ENCODE measurements at places on chromosomes 3 and 15.

DNA sequence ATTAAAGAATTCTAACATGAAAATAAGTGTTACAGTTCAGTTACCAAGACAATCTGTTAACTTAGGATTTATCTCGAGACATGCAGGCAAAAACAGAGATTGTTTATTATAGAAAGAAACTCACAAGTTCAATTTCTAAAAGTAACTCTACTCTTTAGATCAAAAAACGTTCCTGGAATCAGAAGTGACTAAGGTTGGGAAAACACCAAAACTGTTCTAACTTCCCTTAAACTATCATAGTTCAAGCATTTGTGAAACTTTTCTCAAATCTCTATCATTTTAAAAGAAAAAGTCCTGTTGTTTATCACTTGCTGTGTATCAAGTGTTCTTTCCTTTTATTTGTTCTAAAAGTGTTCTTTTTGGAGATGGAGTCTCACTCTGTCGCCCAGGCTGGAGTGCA lies 8.7 kb downstream of the WDR82 start:
- no peak for DNase-seq

- no peak for DNase-seq
These were observed 421.9 kb downstream of the MECOM start for GRCh38 chr3:169241630-169241990.

DNA sequence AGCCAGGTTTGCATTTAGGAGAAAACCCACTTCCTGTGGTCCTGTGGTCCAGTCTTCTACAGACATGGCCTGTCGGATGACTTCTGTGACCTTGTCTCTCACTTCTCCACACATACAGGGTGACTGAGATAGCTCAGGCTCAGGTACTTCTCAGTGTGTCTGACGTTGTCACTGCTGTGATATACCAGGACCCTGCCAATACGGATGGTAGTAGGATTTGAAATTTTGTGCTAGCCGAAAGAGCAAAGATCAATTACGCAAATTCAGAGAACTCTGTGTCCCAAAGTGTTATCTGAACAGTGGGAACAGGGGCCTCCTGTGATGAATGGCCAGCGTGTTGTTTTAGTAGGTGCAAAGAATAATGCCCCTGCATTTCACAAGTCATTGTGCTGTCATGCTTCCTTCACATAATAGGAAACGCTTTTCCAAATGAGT lies 128.9 kb downstream of the MCTP2 start:
- DNase-seq = no peak

GRCh38 chr3:192570821-192571791 lies 156.2 kb downstream of the FGF12 start:
- DNase-seq = no peak

DNA sequence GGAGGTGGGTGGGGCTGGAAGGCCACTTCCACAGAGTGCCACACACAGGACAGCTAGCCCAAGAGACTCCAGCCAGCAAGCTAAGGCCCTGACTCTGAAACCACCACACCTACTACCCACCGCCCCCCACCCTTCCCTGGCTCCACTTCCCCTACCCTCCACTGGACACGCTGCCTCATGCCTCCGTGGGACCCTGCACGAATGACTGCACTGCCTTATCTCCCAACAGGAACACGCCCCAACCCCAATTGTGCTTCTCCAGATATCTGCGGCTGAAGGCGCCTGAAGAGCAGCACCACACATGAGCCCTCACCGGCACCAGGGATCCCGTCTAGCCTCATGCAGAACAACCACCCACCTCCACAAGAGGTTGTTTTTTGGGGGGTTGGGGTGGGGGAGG lies 2.7 kb downstream of the LINGO1 start:
- DNase-seq = no peak

DNA sequence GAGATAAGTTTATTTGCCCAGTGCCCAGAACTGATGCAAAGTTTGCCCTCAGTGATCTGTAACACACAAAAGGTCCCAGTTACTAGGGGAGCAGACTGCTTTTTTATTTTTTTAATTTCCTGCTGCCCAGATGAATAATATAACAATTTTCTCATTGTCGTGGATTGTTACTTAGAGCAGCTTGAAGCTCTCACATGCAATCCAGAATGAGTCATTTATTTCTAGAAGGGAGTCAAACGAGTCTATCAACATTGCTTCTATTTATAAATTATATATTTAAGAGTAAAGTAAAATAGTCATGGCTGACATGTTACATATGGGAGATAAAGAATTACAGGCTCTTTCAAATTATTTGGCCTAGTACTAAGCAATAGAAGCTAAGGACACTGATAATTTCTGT lies 41.3 kb downstream of the MEIS2 start:
- no peak for DNase-seq

- DNase-seq = no peak
These were observed 1.6 kb upstream of the FURIN start for GRCh38 chr15:90866800-90867199.

- no peak for DNase-seq
These were observed 284.4 kb upstream of the WNT5A start for GRCh38 chr3:55771503-55771902.

GRCh38 chr15:68365770-68366169 lies 66.2 kb downstream of the ITGA11 start:
- no peak for DNase-seq

DNA sequence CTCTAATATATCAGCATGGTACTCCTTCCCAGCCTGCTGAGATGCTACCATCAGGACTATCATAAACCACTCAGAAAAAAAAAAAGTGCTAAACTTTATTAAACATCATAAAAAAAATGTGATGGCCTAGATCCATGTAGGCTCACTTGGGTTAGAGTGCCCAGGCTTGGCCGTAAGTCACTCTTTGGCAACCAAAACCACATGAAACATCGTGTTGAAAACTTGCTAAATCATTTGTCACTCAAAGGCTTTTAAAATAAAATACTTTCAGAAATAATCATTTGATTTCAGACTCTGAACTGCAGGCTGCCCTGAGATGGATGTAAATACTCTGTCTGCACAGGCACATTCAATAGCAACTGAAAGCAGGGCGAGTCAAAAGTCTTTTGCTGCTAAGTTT lies 78.4 kb upstream of the WNT5A start:
- no peak for DNase-seq

DNA sequence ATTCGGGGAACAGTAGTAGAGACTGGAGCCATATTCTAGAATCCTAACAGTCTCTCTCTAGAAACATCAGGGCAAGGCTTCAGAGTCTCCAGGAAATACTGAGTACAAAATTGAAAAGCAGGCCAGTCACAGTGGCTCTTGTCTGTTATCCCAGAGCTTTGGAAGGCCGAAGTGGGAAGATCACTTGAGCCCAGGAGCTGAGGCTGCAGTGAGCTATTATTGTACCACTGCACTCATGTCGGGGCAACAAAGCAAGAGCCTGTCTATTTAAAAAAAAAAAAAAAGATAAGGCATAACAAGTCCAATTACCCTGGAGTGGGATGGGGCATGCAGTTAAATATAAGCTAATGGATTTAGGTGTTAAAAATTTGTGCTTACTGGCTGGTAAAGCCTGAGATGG lies 79.0 kb downstream of the SEMA6D start:
- DNase-seq = no peak

DNA sequence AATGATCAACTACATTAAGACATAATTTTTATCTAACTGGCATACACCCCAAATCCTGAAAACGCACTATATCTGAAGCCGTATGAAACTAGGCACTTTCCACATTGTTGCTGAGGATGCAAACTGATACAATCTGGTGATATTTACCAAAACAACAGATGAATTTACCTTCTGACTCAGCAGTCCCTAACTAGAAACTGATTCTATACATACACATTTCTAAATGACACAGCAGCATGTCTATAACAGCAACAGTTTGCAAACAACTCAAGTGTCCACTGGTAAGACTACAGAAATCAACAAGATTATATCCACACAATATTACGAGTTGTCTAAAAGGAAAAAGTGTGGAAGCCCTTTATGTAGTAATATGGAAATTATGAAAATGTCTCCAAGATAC lies 22.9 kb downstream of the SECISBP2L start:
- no peak for DNase-seq

GRCh38 chr15:68676926-68677325 lies 98.1 kb downstream of the CORO2B start:
- no peak for DNase-seq

DNA sequence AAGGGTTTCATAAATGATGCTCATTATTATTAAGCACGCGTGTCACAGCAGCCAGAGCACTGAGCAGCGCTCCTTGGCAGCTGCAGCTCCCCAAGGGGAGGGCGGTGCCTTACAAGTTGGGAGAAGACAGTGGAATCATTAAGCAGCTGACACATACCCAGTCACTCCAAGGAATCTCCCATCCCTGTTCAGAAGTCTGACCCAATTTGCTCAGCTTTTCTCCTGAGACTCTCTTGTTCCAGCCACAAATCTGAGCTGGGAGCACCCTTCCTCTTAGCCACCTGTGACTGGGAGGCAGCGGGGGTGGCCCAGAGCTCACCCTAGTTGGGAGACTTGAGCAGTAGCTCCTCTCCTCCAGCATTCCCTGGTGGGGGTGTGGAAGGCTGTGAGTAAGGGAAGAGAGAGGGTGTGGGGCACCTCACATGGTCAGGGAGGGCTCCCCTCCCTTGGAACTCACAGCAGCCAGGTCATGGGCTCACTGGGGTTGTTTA lies 64.3 kb downstream of the DUT start:
- DNase-seq = no peak

DNA sequence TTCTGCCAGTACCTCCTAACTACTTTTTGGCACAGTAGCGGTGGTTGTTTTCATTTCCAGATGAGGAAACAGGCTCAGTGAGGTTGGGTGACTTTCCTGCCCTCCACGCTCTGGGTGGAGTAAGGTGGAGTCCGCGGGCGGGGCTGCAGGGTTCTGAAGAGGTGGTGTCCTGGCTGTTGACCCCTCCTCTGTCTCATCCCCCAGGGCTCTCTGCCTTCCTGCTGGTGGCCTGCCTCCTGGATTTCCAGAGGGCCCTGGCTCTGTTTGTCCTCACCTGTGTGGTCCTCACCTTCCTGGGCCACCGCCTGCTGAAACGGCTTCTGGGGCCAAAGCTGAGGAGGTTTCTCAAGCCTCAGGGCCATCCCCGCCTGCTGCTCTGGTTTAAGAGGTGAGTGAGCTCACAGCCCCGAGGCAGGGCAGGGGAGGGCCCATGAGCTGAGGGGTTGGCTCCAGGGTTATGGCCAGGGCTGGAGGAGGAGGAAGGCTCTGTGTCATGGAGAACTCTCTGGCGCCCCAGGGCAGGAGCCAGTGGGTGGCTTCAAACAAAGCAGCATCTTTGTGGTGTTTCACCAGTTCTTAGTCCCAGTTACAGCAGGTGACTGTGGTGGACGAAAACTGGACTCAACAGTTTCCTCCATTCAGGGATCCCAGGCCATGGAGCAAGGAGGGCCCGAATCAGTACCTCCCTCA lies 10.4 kb downstream of the SLC28A1 start:
- DNase-seq = no peak

DNA sequence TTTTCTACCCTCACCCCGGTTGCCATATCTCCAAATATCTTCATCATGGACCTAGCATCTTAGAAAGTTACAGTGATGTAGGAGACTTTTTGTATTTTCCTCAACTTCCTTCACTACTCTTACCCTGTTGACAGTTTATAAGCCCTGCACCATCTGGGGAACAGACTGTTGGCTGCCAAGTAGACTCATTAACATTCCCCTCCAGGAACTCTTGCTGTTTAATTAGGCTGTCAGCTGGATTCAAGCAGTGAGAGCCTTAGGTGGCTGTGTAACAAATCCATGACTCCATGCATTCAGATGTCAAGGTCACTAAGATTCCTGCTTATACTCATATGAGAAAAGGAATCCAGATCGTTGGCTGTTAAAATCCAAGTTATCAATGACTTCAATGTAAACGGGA lies 198.3 kb downstream of the NAALADL2 start:
- no peak for DNase-seq

DNA sequence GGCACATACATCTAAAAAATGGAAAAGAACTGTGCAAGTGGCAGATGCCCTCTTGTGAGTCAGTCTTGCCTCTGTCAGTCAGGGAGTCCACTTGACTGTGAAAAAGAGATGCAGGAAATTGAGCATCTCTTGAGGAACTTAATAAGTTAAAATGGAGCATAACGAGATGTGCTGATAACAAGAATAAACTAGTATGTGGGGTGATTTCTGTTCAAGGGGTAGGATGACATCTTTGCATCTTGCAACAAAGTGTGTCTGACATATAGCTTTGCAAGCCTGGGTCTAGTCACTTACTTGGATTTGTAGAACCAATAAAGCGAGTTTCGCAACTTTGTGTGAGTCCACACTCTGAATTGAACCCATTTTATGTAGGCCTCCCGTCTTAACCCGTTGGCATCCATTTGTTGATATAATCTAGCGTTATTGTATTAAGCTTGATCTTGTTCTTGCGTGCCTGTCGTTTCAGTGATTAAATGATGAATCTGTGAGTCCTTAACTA lies 2.2 kb downstream of the USP3 start:
- no peak for DNase-seq

DNA sequence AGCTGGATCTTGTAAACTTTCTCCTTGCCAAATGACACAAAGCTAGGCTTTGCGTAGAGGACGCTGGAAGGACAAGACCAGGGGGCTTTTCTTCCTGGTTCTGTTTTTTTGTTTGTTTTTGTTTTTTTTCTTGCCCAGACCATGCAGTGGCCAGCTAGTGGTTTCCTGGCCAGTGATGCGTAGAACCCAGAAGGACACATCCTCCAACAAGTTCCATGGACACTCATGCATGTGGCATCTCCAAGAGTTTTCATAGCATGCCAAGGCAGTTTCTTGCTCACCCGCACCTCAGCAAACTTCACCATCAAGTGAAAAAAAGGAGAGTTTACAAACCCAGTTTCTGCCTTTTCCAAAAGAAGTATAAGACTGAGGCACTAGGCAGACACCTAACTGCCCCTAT lies 46.1 kb upstream of the TMCO5A start:
- DNase-seq = no peak

- DNase-seq = no peak
These were observed 58.7 kb upstream of the TIPARP start for GRCh38 chr3:156615592-156616173.

DNA sequence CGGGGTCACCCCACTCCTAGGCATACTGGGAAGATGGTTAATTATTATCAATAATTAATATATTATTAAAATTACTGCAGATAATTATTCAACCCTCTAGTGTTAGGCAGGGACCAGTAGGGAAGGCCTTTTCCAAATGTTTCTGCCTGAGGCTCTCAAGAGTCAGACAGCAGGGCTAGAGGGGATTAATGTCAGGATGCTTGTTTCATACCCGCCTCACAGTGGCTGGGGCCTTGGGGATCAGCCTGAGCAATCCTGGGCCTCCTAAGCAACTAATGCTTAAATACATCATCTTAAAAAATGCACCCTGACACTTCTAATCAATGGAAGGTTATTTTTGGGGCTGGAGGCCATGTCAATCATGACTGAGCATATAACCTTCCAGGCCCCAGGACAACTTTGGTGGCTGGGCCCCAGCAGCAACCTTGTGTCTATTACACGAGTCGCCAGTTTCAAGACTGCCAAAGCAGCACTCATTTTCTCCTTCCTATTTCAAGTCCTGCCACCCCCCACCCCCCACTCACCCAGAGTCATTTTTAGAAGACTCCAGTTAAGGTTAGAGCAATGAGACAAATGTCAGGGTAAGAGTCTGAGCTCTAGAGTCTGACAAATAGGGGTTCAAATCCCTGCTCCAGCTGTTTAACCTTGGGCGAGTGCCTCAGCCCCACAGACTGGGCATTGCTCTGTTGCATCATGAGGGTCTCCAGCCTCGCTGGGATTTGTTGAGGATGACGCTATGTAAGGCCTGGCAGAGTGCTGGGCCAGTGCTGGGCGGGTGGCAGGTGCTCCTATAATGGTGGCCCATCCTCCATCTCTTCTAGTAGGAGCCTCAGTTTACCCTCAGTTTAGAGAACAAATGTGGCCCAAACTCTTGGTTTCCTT lies 6.1 kb downstream of the AMOTL2 start:
- no peak for DNase-seq

GRCh38 chr3:5165698-5166097 lies 21.8 kb upstream of the EDEM1 start:
- no peak for DNase-seq

All from activated CD8-positive, alpha-beta memory T cell treated with anti-CD3 and anti-CD28 coated beads for 1 hour (primary cell).